Left lung (tissue), 14 donors: ENCODE measurements at places on chromosomes 4 and X. TPM values are rescaled to one million over a fixed set of nuclear protein-coding genes. Genes with fewer than 3 reads are reported as not detected.
A peak's percentile ranks its signal among the peaks of the same experiment; 100 is the strongest.

The PRKG2 gene
- 6.2 TPM for total RNA-seq

The UBQLN2 gene
- 35.2 TPM for total RNA-seq

GRCh38 chr4:153725136-153725830 lies 34.5 kb downstream of the RNF175 start:
- H3K27ac ChIP-seq, result no peak overlapping the region
- no peaks in the 10 kb centered on the region for H3K4me1 ChIP-seq
- H3K36me3 ChIP-seq, result no peaks in the 10 kb centered on the region
- H3K27me3 ChIP-seq, result no peaks in the 10 kb centered on the region

- no peaks in the 10 kb centered on the region for H3K27me3 ChIP-seq
- no peak overlapping the region for H3K27ac ChIP-seq
- no peaks in the 10 kb centered on the region for H3K4me1 ChIP-seq
- H3K4me3 ChIP-seq, result no peak overlapping the region
- DNase-seq, result no peak
Observed at GRCh38 chr4:135114079-135114478, 912.5 kb upstream of the PABPC4L start.

- H3K4me3 ChIP-seq, result no peak overlapping the region
- H3K36me3 ChIP-seq, result no peaks in the 10 kb centered on the region
- H3K27me3 ChIP-seq, result no peaks in the 10 kb centered on the region
- DNase-seq, result no peak
- H3K27ac ChIP-seq, result no peak overlapping the region
- no peaks in the 10 kb centered on the region for H3K4me1 ChIP-seq
Observed at GRCh38 chr4:188781655-188782054, 642.4 kb downstream of the TRIML1 start.

DNA sequence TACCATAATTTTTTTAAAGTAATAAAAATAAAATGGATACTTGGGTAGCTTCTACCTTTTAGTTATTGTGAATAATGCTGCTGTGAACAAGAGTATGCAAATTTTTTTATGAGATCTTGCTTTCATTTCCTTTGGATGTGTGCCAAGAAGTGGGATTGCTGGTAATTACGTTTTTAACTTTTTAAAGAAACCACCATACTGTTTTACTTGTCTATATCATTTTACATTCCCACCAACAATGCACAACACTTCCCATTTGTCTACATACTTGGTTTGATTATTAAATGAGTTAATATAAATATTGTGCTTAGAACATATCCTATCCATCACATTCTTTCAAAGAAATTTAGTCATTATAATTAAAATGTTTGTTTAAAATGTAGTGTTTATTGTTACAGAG lies 3.9 kb upstream of the SULT1B1 start:
- no peak overlapping the region for H3K27ac ChIP-seq
- DNase-seq, result no peak
- no peak overlapping the region for H3K4me3 ChIP-seq

DNA sequence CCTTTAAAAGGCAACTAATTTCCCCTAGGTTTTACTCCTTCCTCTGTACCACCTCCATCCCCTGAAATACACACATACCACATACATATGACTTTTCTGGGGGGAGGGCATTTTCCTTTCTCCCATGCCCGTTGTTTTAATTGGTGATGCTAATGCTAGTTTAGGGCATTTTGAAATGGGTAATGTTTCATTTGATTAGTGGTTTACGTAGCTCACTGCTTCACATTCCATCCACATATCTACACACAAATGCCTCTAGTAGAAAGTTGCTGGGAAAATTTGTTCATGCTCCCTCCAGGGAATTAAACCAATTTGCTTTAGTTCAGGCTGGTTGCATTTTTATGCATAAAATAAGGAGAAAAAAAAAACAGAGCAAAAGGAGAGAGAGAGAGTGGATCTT lies 231.2 kb downstream of the FRAS1 start:
- H3K36me3 ChIP-seq, result no peaks in the 10 kb centered on the region
- H3K27ac ChIP-seq, result no peak overlapping the region
- H3K27me3 ChIP-seq, result no peaks in the 10 kb centered on the region
- no peak for DNase-seq

GRCh38 chrX:65642914-65643491 lies 24.5 kb upstream of the MSN start:
- H3K36me3 ChIP-seq, result no peaks in the 10 kb centered on the region
- no peak for DNase-seq
- peak overlapping the region; percentile 48 for H3K27ac ChIP-seq
- no peak overlapping the region for H3K4me3 ChIP-seq
- H3K27me3 ChIP-seq, result no peaks in the 10 kb centered on the region
- H3K4me1 ChIP-seq, result peaks cover 6% of the 10 kb centered on the region

- DNase-seq, result no peak
- peak within 1 kb of the TSS; percentile 34 for H3K4me3 ChIP-seq
- no peak within 1 kb of the TSS for H3K27ac ChIP-seq
- H3K36me3 ChIP-seq, result no peaks in the 10 kb centered on the region
Observed at GRCh38 chr4:56821381-56822243, at the start of gene SPINK2. SPINK2 (minus strand) TSS chr4:56821701; CDS start chr4:56821662, 39 bp downstream.

- H3K27ac ChIP-seq, result no peak overlapping the region
- no peaks in the 10 kb centered on the region for H3K4me1 ChIP-seq
- DNase-seq, result no peak
- H3K4me3 ChIP-seq, result no peak overlapping the region
- H3K27me3 ChIP-seq, result no peaks in the 10 kb centered on the region
- no peaks in the 10 kb centered on the region for H3K36me3 ChIP-seq
Observed at GRCh38 chrX:154698630-154699248, 45.4 kb upstream of the CTAG2 start.

- no peak overlapping the region for H3K27ac ChIP-seq
- no peak for DNase-seq
- H3K27me3 ChIP-seq, result no peaks in the 10 kb centered on the region
- H3K4me1 ChIP-seq, result no peaks in the 10 kb centered on the region
- no peaks in the 10 kb centered on the region for H3K36me3 ChIP-seq
Observed at GRCh38 chrX:80354966-80355465, 65.2 kb upstream of the TENT5D start.

DNA sequence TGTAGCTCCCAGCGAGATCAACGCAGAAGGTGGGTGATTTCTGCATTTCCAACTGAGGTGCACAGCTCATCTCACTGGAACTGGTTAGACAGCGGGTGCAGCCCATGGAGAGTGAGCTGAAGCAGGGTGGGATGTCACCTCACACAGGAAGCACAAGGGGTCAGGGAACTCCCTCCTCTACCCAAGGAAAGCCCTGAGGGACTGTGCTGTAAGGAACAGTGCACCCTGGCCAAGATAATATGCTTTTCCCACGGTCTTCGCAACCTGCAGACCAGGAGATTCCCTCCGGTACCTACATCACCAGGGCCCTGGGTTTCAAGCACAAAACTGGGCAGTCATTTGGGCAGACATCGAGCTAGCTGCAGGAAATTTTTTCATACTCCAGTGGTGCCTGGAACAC lies 216.4 kb upstream of the TET2 start:
- no peak for DNase-seq
- H3K27me3 ChIP-seq, result no peaks in the 10 kb centered on the region
- no peak overlapping the region for H3K4me3 ChIP-seq

The LDB2 gene
- total RNA-seq, result 37.7 TPM

- H3K36me3 ChIP-seq, result no peaks in the 10 kb centered on the region
- no peak overlapping the region for H3K4me3 ChIP-seq
Observed at GRCh38 chr4:159010563-159011260, 92.2 kb upstream of the RAPGEF2 start.

The SLC38A5 gene
- 21.2 TPM for total RNA-seq

DNA sequence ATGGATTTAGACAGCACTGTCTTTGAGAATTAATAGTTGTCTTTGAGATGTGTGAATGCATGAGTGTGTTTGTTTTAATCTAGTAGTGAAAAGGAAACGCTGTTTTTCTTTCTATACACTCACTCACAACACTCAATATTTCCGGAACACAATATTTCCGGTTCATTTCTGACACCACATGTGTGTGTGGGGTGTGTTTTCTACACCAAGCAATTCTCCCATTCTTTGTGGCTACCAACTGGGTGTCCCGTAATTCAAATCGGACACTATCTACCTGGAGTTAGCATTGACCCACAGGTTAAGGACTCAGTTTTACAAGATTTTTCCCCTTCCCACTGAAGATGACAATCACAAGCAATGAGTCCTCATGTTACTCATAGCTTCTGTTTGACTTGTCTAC lies 113.9 kb downstream of the SNCA start:
- no peaks in the 10 kb centered on the region for H3K36me3 ChIP-seq
- no peak for DNase-seq
- no peak overlapping the region for H3K27ac ChIP-seq
- no peaks in the 10 kb centered on the region for H3K27me3 ChIP-seq
- H3K4me1 ChIP-seq, result no peaks in the 10 kb centered on the region

DNA sequence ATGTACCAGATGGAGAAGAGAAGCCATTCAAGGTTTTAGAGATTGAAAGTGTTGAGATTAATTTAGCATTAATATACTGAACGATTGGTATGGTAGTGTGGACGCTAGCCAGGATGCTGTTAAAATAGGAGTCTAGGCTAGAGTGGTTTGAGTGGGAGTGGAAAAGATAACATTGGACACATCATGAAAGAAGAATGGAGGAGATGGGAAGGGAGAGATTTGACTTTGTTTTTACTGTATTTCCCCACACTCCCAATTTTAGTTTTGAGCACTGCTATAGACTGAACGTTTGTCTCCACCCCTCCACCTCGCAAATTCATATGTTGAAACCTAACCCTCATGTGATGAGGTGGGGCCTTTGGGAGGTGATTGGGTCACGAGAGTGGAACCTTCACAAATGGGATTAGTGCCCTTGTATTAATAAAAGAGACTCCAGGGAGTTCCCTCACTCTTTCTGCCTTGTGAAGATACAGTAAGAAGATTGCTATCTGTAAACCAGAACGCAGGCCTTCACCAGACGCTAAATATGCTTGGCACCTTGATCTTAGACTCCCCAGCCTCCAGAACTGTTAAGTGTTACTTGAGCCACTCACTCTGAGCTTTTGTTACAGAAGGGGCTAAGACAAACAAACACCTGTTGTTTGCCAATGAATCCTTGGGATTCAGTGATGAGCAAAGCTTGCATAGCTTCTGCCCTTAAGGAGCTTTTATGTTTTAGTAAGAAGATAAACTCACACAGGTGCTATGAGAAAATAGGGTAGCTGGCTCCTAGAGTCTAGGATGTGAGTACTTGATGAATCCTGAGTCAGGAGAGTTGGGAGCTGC lies 25.8 kb downstream of the USP9X start:
- peaks cover 62% of the 10 kb centered on the region for H3K4me1 ChIP-seq
- no peaks in the 10 kb centered on the region for H3K27me3 ChIP-seq
- H3K27ac ChIP-seq, result no peak overlapping the region
- H3K36me3 ChIP-seq, result no peaks in the 10 kb centered on the region
- no peak for DNase-seq
- H3K4me3 ChIP-seq, result no peak overlapping the region

DNA sequence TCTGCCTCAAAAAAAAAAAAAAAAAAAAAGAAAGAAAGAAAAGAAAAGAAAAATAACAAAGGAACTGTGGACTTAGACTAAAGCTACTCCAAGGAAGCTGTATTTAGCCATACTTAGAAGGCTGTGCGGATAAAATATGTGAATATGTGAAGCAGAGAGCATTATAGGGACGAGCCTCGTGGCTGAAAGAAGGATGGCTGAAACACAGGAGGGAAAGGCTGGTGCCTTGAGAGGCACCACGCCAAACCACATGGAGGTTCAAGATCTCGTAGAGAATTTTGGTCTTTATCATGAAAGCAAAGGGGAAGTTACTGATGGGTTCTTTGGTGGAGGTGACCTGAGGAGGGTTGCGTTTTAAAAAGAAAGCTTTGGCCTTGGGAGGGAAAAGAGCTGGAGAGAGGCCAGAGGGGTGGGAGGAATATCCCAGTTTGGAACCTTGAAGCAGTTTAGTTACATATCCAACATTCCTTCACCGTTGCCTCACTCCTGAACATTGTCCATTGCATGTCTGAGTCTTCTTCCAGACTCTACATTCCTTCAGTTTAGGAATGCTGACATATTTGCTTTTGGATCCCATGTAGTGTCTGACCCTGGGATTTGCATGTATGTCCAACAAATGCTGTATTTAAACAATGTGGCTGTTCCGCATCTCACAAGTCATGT lies 82.5 kb downstream of the CPE start:
- no peaks in the 10 kb centered on the region for H3K36me3 ChIP-seq
- H3K27ac ChIP-seq, result no peak overlapping the region
- DNase-seq, result no peak

DNA sequence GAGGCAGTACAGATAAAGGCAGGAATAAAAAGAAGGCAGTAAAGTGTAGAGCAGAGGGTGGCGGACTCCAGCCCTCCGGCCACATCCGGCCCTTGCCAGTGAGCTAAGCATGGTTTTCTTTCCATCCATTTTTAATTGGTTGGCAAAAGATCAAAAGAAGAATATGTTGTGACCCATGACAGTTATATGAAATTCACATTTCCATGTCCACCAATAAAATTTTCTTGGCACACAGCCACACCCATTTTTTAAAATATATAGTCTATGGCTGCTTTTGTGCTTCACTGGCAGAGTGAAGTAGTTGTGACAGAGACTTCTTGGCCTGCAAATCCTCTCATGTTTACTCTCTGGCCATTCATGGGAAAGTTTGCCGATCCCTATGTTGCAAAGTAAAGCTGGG lies 29.8 kb downstream of the SLC9A6 start:
- no peak overlapping the region for H3K27ac ChIP-seq
- H3K27me3 ChIP-seq, result no peaks in the 10 kb centered on the region
- peaks cover 26% of the 10 kb centered on the region for H3K36me3 ChIP-seq

The S100G gene
- not detected for total RNA-seq

DNA sequence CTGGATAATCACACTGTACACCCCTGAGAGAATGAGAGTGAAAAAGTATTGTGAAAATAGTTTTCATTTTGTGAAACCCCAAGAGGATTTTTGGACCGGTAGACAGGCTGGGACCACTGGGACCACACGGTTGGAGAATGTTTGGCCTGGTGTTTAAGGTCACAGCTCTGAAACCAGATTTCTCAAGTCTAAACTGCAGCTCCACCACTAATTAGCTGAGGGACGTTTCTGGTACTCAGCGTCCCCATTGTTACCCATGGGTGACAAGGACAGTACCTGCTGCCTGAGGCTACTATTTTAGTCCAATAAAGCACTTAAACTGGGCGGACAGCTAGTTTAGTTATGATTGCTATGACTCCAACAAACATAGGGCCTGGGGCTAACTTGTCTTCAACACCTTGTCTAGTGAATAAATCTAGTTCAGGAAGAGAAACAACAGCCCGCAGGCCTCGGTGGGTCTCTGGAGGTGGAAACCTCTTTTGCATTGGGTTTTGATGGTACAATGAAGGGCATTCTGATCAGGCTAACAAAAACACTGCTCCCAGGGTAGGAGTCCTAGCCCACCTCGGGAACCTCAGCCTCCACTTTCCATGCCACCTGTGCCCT lies 509 bp upstream of the USP11 start:
- H3K4me3 ChIP-seq, result peak overlapping the region; percentile 26
- no peaks in the 10 kb centered on the region for H3K36me3 ChIP-seq
- H3K27ac ChIP-seq, result peak overlapping the region; percentile 92
- no peak for DNase-seq
- H3K4me1 ChIP-seq, result no peaks in the 10 kb centered on the region

- H3K27me3 ChIP-seq, result no peaks in the 10 kb centered on the region
- DNase-seq, result no peak
- H3K4me3 ChIP-seq, result no peak overlapping the region
- H3K36me3 ChIP-seq, result no peaks in the 10 kb centered on the region
Observed at GRCh38 chr4:159395693-159396092, 292.8 kb downstream of the RAPGEF2 start.
